ENCODE measurements at places on chromosomes 5 and 9.

GRCh38 chr9:72362680-72363139 is 2.3 kb downstream of the ZFAND5 start:
- peak; percentile 6 for DNase-seq

- DNase-seq = no peak
Observed at GRCh38 chr5:78627766-78628165, 20.8 kb downstream of the LHFPL2 start.

GRCh38 chr5:66198837-66199236 is 54.7 kb downstream of the SREK1 start:
- DNase-seq = no peak

DNA sequence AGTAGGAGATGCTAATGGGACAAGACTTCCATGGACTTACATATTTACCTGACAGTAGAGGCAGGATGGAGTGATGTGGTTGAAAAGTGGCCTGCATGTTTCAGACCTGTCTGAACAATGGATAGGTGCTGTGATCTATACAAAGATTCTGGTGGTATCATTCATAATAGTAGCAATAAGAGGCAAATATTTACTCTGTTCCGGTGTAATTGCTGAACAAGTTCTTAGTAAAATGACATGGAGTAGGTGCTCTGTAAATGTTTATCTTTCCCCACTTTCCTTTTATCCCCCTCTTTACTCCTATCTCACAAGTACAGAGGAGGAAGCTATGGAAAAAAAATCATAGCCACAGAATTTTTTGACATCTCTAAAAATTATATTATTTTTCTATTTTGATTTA is 159.0 kb upstream of the SLC12A2 start:
- DNase-seq = no peak

- no peak for DNase-seq
Observed at GRCh38 chr9:135756576-135756975, 54.6 kb downstream of the KCNT1 start.

GRCh38 chr9:133050142-133050541 is 11.6 kb upstream of the CEL start:
- DNase-seq = no peak

DNA sequence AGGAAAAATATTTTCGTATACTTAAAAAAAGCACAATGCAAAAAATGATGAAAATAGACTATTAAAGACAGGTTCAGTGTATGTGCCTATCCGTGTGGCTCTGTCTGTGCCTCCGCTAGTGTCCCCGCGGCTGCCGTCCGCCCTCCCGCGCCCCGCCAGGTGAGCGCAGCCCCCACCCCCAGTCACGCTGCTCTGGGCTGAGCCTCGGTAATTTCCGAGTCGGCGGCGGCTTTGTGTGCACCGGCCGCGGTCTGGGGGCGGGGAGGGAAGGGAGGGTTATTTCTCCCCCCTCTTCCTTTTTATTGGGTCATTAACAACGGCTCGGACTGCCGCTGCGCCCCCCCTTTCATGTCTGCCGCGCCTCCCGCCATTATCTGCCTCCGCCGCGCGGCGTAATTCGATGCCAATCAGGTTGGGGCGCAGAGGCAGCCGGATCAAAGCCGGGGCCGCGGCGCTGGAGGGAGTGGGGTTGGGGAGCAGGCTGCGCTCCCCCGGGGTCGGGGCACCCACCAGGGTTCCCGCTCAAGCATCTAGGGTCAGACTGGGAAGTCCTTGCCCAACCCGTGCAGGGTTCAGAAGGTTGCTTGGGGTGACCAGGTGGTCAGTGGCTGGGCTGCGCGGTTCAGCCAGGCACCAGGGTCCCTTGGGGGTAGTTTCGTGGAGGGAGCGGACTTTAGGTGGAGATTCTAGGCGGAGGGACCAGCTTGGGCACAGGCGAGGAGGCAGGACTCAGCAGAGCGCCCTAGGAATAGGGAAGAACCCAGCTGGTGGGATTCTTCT is 39.5 kb upstream of the PSD2 start:
- DNase-seq = no peak

- no peak for DNase-seq
Observed at GRCh38 chr9:130371196-130371966, 73.4 kb upstream of the ASS1 start.

- no peak for DNase-seq
Observed at GRCh38 chr9:102867488-102867887, 127.6 kb upstream of the CYLC2 start.
